ENCODE measurements at places on chromosomes 5 and 9. TPM values are rescaled to one million over a fixed set of nuclear protein-coding genes. Genes with fewer than 3 reads are reported as not detected.

DNA sequence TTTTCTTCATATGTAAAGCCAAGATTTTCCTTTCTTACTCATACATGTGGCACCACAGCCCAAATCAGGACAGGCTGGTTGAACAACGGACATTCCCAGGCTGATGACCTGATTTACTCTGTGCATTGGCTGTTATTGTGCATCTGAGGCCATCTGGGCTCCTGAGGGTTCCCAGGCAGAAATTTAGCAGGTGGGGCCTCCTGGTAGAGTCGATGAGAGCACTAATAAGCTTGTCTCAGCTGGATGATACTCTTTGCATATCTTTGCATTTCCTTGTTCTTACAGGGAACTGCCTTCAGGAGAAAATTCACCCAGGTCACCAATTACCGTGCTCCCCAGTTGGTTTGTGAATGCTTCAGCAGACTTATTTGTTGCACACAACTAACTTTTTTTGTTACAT is 605.1 kb downstream of the ELAVL2 start:
- DNase-seq: peak; percentile 74
- H3K36me3 ChIP-seq: no peaks in the 10 kb centered on the region
- H3K4me3 ChIP-seq: peak overlapping the region; percentile 10

GRCh38 chr5:116872986-116873385 is 298.4 kb upstream of the SEMA6A start:
- H3K4me1 ChIP-seq: no peaks in the 10 kb centered on the region
- no peaks in the 10 kb centered on the region for H3K27me3 ChIP-seq
- H3K4me3 ChIP-seq: no peak overlapping the region
- DNase-seq: no peak
- H3K36me3 ChIP-seq: peaks cover 13% of the 10 kb centered on the region

DNA sequence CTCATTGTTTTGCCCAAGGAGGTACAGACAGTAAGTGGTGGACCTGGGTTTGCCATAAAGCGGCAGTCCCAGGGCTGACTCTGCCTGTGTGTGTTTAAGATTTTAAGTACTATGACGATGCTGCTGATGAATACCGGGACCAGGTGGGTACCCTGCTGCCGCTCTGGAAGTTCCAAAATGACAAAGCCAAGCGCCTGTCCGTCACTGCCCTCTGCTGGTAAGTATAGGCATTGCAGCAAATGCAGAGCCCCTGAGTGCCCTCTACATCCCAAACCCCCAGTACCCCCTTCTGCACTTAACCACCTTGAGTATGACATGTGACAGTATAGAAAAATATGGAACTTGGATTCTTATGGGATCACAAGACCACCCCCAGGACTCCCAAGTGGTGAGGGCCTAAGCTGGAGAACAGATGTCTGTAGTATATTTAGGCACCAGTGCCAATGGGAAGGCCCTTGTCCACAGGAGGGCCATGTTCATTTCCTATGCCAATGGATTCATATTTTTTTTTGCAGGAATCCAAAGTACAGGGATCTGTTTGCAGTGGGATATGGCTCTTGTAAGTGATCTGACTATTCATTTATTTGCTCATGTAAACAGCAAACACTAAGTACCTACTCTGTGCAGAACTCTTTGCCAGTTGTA is 22.0 kb downstream of the ENHO start:
- DNase-seq: peak; percentile 85
- peaks cover 10% of the 10 kb centered on the region for H3K27me3 ChIP-seq
- H3K36me3 ChIP-seq: peaks cover 5% of the 10 kb centered on the region

The KCNV2 gene
- total RNA-seq: not detected

The SARDH gene
- total RNA-seq: 2.0 TPM
